ENCODE measurements at places on chromosomes 5 and 9.
A peak's percentile ranks its signal among the peaks of the same experiment; 100 is the strongest.

GRCh38 chr5:155193029-155193428 lies 179.5 kb downstream of the KIF4B start:
- no peak for DNase-seq

- DNase-seq: no peak
Observed at GRCh38 chr9:16032799-16033198, 480.0 kb downstream of the CCDC171 start.

- DNase-seq: peak; percentile 26
Observed at GRCh38 chr5:56200971-56201666, 32.0 kb downstream of the ANKRD55 start.

DNA sequence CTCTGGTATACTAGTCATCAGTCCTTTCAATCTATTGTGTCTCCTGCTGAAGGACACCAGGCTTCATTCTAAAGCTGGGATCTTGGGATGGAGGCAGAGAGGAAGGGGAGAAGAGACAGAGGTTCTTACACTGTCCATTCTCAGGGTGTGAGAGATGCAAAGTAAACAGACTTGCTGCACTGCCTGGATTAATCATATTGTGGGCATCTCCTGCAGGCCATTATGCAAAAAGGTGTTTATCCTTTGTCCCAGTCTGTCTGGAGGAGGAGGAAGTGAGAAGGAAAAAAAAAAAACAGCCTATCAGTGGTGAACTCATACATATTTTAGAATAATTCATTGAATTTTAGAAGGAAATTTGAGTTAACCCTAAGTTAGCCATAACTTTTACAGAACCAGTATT lies 92.9 kb upstream of the TNPO1 start:
- DNase-seq: no peak

DNA sequence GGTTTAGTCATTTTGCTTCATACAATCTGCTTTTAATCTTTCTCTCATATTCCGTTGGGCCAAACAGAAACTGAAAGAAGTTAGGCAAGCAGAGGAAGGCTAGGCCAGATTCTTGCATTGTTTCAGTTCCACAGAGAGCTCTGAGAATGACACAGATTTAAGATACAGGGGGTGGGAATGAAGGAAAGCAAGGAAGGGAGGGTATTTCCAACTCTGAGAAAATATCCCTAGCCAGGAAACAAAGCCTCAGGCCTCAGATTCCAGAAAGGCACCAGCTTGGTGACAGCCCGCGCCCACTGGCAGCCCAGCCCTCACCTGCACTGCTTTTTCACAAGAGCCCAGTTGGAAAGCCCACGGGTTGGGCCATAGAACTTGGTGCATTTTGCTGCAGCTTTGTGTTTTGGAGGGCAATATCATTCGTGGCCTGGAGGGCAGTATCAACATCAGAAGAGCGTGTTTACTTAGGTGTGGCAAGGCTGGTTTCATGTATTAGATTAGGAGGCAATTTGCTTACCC lies 63.5 kb downstream of the ENC1 start:
- no peak for DNase-seq

DNA sequence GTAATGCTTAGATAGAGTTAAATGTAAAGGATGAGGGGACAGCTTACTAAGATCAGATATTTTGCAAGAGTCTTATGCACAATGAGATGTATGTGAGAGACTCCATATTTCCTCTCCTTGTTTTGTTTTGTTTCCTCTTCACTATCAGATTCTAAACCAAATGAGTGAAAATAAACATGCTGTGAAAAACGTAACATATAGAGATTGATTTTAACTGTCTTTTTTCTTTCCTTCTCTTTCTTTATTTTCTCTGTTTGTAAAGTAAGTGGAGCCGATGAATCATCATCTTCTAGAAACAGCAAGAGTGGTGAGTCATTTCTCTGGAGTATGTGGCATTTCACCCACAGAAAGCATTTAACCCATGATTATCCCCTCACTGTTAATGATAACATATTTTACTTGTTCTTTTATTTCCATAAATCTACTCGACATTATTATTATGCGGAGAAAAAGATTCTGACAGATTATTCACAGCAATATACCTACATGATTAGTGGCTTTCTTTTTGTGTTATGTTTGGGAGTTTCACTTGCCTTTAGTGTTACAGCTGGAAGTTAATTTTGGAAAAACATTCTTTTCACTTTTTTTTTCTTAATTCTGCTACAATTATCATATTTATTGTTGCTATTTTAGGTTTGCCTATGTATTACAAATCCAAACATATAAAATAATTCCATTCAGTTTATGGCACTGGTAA lies 2.1 kb upstream of the ANXA1 start:
- DNase-seq: no peak

DNA sequence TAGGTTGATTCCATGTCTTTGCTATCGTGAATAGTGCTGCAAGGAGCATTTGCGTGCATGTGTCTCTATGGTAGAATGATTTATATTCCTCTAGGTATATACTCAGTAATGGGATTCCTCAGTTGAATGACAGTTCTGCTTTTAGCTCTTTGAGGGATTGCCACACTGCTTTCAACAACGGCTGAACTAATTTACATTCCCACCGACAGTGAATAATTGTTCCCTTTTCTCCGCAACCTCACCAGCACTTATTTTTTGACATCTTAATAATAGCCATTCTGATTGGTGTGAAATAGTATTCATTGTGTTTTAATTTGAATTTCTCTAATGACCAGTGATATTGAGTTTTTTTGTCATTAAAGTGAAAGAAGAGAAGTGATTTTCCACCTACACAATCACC lies 18.5 kb downstream of the IFNA5 start:
- DNase-seq: no peak

DNA sequence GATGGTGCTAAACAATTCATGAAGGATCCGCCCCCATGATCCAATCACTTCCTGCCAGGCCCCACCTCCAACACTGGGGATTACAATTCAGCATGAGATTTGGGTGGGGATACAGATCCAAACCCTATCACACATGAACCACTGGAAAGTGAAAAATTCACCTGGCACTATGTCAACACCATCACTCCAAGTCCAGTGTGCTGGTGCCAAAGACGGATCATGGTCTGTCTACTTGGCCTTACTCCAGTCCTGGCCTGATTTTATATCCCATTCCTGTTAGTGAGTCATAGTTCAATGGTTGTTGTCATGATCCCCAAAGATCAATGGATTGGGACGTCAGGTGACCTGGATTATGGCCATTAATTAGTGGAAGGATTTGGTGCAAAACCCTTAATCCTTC lies 147.4 kb upstream of the RPS23 start:
- no peak for DNase-seq

GRCh38 chr5:133155326-133155969 lies 103.6 kb downstream of the HSPA4 start:
- no peak for DNase-seq

- no peak for DNase-seq
Observed at GRCh38 chr5:170504616-170505266, 921 bp downstream of the KCNIP1 start.

DNA sequence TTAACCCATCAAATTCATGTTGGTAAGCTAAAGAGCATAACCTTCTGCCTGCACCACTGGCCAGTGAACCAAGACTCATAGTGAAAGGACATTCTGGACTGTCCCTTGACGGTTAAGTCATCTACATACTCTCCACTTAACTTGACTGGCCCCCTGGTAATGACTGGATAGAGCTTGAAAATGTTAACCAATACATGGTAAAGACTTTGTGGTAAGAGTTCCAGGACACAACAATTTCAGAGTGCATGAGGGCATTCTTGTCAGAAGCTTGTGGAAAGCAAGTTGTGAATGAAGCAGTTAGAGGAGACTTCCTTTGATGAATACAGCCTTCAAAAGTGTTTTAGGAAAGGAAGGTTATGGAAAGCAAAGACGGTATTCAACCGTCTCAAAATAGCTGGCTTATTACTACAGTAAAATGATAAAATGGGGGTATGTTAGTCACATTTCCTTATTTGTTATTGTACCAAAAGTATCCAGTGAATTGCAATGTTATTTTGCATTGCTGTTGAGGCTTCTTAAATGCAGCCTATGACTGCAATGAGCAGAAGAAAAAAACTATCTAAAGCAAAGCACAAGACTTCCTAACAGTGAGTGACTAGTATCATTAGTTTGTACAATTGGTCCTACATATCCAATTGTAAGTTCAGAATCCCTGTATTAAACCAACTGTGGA lies 47.2 kb upstream of the DAB2 start:
- DNase-seq: no peak

DNA sequence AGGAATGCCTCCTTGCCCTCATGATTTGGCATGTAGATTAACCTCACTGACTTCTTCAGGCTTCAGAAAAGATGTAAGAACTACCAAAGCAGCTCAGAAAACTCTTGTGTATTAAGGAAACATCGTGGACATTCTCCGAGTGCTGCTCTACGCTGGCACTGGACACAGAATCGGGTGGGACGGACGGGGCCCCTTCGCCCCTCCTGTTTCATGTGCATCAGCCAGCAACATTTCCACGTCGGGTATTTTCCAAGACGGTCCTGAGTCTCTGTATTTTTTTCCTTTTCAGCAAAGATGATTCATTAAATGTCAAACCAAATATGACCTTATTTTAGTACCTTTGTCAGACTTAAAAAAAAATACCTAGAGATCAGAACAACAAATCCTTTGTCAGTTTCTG lies 583.6 kb downstream of the CCDC171 start:
- DNase-seq: no peak

- DNase-seq: no peak
Observed at GRCh38 chr9:129235931-129236331, 57.9 kb upstream of the IER5L start.

DNA sequence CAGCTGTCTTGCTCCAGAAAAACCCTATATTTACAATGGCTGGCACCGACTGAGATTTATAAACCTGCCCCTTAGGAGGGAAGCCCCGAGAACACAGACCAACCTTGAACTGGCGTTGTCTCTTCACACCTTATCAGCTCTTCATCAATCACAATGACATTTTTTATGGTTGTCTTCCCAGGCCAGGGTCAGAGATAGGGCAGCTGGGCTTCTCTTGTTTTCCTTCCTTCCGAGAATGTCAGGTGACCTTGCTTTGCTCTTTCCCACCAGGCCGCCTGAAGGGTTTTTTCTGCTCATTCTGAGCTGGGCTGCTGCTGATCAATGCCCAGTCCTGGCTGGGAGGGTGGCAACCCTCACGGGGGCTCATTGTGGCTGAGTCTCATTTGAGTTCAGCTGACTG lies 619.1 kb downstream of the CCDC171 start:
- no peak for DNase-seq

DNA sequence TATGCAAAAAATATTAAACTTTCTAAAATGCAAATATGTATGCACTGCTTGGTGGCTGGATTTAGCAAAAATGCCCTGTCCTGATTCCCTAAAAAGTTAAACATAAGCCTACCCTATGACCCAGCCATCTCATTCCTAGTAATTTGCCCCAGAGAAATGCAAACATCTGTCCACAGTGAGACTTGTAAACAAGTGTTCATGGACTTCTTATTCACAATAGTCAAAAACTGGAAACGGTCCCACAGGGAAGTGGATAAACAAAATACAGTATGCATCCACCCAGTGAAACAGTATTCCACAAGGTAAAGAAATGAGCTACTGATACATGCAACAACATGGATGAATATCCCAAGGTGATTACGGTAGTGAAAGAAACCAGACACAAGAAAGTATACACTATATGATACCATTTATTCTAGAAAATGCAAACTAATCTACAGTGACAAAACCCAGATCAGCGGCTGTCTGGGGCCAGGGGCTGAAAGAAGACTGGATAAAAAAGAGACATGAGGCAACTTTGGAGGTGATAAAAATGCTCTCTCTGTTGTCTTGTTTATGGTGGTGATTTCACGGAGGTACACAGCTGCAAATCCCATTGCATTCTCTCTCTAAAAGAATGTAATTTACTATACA lies 277.3 kb downstream of the GLIS3 start:
- no peak for DNase-seq

- DNase-seq: no peak
Observed at GRCh38 chr9:1057910-1058309, 7.8 kb downstream of the DMRT2 start.

GRCh38 chr9:94612071-94612470 lies 18.4 kb upstream of the FBP2 start:
- no peak for DNase-seq

DNA sequence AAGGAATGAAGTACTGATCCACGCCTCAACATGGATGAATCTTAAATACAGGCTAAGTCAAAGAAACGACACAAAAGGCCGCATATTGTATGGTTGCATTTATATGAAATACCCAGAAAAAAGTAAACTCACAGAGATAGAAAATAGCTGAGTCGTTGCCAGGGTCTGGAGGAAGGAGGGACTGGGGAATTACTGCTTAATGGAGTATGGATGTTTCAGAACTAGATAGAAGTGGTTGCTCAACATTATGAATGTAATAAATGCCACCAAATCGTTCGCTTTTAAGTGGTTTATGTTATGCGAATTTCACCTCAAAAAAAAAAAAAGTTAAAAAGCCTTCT lies 784 bp upstream of the MSANTD3 start:
- no peak for DNase-seq

GRCh38 chr5:79990205-79990597 lies 861 bp downstream of the MTX3 start:
- DNase-seq: no peak

GRCh38 chr9:69173891-69174615 lies at the start of gene TJP2:
Gene TJP2 (plus strand): TSS chr9:69174277. CDS start chr9:69174373, 96 bp downstream.
- DNase-seq: peak; percentile 73

DNA sequence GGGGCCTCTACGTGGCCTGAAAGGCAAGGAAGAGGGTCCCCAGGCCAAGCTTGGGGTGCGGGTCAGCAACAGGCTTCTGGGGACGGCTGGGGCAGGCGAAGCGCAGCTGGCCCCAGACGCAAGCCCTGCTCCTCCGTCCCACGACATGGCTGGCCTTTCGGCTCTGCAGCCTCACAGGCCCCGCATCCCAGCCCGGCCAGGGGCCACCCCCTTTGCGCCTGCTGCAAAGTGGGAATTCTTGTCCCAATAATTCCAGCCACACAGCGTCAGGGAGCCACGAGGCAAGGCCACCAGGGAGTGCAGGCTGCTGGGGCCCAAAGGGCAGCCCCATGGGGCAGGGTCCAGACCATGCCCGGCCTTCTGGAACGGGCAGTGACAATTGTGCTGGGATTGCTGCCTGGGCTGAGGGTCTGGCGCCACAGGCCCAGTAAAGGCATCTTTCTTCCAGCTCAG lies 1.1 kb upstream of the ENTPD2 start:
- no peak for DNase-seq

GRCh38 chr5:658103-658502 lies 35.0 kb downstream of the TPPP start:
- no peak for DNase-seq

- no peak for DNase-seq
Observed at GRCh38 chr5:172683264-172683644, 42.2 kb downstream of the NEURL1B start.

DNA sequence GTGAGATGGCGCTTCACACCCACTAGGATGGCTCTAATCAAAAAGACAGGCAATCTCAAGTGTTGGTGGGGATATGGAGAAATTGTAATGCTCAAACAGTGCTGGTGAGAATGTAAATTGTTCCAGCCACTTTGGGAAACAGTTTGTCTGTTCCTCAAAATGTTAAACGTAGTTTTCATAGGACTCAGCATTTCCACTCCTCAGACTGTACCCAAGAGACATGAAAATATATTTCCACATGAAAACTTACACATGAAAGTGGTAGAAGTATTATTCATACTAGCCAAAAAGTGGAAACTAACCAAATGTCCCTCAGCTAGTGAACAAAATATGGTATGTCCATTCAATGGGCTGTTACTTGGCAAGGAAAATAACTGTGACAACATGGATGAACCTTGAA lies 107.7 kb upstream of the CTSL start:
- DNase-seq: no peak
